BJ (cell line): ENCODE measurements at places on chromosomes 3 and 15.

DNA sequence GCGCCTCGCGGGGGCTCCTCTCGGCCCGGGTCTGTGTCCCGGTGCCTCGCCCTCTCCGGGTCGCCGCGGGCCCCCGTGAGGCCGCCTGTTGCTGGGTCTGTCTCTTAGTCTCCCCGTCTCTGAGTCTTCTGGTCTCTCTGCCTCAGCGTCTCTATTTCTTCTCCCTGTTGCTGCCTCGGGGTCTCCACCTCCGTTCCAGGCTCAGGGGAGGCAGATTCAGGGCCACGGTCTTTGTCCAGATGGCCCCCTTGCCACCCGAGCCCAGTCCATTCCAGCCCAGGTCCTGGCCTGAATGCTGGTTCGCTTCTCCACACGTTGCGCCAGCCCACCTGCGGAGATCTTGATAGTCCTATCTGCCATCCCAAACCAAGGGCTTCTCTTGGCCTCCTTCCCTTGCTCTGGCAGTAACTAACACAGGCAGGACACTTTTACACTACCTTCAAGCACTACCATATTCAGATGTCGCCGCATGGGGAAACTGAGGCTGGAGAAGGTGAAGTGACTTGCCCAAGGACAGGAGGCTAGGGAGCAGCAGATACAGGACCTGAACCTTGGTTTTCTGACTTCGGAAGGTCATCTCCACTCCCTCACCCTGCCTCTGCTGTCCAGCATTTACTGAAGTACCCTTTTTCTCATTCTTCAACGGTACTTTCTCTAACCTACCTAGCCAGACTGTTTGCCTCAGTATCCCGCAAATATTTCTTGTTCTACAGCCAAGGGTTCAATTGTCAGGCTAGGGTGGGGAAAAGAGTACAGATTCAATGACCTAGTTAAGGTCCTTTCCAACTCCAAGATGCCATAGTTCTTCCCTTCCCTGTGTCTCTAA lies 616 bp upstream of the IGDCC4 start:
- DNase-seq = no peak

- DNase-seq = no peak
Measured at GRCh38 chr15:58830556-58830955, 59.5 kb downstream of the MINDY2 start.

GRCh38 chr15:60297047-60297446 lies 100.7 kb downstream of the ANXA2 start:
- no peak for DNase-seq

- DNase-seq = no peak
Measured at GRCh38 chr3:13115576-13115910, 42.3 kb upstream of the IQSEC1 start.

- no peak for DNase-seq
Measured at GRCh38 chr3:163722405-163722804, 1355.9 kb downstream of the SI start.

GRCh38 chr3:11991751-11992150 lies 12.4 kb upstream of the SYN2 start:
- DNase-seq = no peak

GRCh38 chr15:81915990-81916389 lies 129.8 kb downstream of the MEX3B start:
- DNase-seq = no peak

- DNase-seq = no peak
Measured at GRCh38 chr15:101306341-101307047, 11.4 kb upstream of the SNRPA1 start.

GRCh38 chr15:68794863-68795262 lies 25.8 kb downstream of the ANP32A start:
- no peak for DNase-seq

GRCh38 chr3:113546414-113546893 lies 14.1 kb downstream of the SIDT1 start:
- no peak for DNase-seq

- DNase-seq = no peak
Measured at GRCh38 chr3:63193647-63194046, 84.5 kb upstream of the SYNPR start.

- no peak for DNase-seq
Measured at GRCh38 chr3:61562721-61563312, 1.4 kb downstream of the PTPRG start.
